ENCODE measurements at places on chromosomes 1 and 21. TPM values are rescaled to one million over a fixed set of nuclear protein-coding genes. Genes with fewer than 3 reads are reported as not detected.

The TAS1R1 gene
- total RNA-seq, result not detected

DNA sequence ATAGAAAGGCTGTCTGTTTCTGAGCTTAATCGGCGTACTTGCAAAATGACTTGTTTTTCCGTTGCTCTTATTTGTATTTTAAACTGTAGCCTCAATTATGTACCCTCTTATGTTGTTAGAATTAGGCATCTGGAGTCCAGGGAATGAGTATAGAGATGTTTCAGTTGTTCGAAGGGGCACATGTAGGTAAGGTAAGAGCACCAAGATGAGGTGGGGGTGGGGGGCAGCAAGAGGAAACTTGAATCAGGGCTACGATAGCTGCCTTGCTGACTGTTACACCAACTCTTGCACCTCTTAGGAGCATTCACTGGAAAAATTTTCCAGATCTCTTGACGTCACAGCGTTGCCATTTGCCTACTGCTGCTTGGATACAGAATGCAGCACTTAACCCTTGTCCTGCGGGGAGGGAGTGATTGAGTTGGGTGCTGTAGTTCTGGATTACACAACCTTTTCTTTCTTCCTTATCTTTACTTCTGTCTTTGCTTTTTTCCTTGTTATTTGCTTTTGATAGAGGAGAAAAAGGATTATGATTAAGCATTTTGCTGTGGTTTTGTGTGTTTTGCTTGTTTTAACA is 3.2 kb downstream of the ATP1B1 start:
- DNase-seq, result no peak

GRCh38 chr21:38915546-38915945 is 109.8 kb downstream of the ETS2 start:
- no peak for DNase-seq

The TMEM61 gene
- total RNA-seq, result 0.47 TPM

- DNase-seq, result peak; percentile 18
Observed at GRCh38 chr1:2348346-2349325, 42.7 kb downstream of the MORN1 start.

GRCh38 chr1:64598100-64598571 is 128.2 kb downstream of the CACHD1 start:
- no peak for DNase-seq

The LRRC39 gene
- total RNA-seq, result 1.7 TPM

- DNase-seq, result no peak
Observed at GRCh38 chr1:8455700-8456307, 137.9 kb downstream of the SLC45A1 start.

DNA sequence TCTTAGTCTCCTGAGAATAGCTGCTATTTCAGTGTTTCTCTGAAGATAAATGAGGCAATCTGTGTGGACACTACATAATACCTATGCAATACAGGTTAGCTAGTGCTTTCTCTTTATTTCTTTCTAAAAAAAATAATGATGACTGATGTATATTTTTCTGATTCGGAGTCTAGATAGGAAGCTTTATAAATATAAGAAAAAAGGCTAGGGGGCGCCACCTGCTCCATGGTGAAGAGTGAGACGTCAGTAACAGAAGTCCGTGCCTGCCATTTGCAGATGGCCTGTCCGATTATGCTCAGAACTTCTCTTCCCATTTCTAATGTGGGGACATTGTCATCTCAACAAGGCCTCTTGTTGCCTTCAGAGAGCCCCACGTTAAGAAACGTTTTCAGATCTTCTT is 26.4 kb downstream of the QSOX1 start:
- DNase-seq, result no peak

Measured in mesothelial cell of epicardium (in vitro differentiated cells).